ENCODE measurements at places on chromosomes 13 and 19. TPM values are rescaled to one million over a fixed set of nuclear protein-coding genes. Genes with fewer than 3 reads are reported as not detected.

- DNase-seq, result no peak
Measured at GRCh38 chr13:34208336-34208735, 390.4 kb downstream of the RFC3 start.

DNA sequence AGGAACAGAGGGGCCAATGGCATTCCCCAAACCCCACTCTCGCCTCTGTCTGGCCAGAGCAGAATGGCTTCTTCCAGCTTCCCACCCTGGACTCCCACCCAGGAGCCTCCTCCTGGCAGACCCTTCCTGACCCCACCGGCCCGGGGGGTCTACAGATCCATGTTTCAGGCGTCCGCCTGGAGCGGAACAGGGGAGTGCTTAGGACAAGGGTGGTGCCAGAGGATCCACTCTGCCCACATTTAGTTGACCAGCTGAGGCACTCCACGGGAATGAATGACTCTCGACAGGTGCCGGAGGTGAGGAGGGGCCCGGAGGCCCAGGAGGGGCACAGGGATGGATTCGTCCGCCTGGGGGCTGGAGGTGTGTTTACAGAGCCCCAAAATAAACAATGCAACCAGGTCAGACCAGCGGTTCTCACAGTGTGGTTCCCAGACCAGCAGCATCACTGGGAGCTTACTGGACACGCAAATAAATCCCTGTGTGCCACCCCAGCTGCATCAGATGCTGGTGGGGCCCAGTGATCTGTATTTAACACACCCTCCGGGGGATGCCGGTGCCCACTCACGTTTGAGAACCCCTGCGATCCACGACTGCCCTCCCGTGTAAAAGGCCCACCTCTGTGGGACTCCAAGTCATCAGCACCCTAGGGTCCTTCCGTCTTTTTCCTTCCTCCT, 15.1 kb upstream of the NCCRP1 start:
- DNase-seq, result no peak

The LMO7 gene
- total RNA-seq, result 105 TPM

DNA sequence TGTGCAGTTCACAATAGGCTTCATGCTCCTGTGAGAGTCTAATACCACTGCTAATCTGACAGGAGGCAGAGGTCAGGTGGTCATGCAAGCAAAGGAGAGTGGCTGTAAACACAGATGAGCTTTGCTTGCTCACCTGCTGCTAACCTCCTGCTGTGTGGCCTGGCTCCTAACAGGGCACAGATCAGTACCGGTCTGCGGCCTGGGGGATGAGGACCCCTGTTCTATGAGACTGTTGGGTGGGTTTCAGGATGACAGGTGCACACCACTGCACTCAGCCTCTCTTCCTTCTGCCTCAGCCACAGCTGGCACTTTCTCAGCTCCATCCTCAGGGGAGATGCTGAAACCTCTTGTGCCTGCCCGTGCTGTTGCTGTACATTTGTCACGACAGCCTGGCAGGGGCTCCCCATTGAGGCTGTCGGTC, 9.7 kb downstream of the CLEC4G start:
- DNase-seq, result no peak

DNA sequence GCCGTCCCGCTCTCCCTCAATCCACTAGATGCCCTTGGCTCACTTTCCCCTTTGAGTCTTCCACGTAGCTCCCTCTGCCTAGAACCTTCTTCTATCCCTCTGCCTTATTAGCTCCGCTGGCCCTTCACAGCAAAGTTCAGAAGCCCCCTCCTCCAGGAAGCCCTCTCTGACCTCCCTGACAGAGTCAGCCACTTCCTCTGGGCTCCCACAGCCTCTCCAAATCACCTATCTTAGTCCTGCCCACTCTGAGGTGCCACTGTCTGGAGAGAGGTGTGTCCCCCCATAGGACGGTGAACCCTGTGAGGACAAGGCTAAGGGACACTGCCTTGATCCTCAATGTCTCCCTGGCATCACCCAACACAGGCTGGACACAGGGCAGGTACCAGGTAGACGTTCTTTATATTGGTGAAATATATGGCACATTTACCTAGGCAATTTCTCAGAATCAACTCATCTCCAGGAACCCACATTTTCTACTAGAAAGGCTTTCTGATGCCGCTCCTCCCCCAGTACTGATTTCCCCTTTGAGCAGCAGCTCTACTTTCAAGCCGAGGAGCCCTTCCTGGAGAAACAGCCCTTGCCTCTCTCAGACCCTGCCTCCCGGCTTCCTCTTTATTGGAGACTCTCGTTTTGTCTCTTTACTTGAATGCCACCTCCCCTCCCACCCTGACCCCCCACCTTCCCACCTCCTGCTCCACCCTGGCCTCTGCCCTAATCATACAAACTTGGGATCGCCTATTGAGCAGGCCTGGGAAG, 3.4 kb upstream of the TGFB1 start:
- DNase-seq, result no peak

DNA sequence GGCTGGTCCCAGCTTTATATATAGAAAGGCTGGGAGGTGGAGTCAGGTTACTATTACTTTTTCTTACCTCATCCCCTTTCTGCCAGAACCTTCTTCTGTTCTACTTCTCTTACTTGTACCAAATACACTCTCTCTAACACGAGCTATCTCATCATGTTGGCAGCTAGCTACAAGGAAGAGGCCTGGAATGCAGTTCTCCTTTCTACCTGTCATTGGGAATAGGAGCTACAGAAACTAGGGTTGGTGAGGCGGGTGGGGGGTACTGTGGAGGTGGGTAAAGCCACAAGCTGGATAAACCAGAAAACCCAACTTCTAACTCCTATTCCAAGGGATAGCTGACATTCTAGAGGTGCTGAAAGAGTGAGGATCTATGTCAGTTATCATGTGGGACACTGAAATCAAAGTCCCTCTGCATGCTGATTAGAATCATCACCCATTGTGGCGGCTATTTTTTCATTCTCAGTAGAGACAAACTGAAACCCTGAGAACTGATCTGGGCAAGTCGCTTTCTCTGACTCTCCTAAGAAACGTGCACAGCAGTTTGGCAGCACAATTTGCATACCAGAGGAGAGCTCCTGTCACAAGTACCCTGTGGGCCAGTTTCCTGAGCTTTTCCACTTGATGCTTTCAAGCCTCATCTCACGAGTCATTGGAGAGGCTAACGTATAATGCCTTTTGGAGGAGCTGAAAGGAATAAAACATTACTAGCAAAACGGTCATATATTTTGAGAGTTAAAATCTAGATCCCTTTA, 358.1 kb downstream of the ENOX1 start:
- no peak for DNase-seq

The FAAP24 gene
- total RNA-seq, result 7.3 TPM

- no peak for DNase-seq
Measured at GRCh38 chr19:10374931-10375330, 5.4 kb downstream of the TYK2 start.

DNA sequence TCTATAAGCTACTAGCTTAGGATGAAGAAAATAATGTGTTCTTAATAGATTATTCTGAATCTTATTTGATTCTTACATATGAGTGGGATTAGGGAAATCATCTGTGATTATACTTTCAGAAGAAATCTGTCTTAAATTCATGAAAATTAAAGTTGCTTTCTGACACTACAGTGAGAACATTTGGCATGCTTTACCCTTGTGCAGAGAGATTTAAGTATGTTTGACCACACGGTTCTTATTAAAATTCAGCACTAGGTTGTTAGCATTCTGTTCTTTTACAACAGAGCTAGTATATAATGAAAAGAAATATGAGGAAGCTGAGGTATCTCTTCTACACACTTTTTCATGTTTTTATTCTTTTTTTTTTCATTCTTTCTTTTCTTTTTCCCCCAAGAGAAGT, 2723.9 kb downstream of the PCDH9 start:
- no peak for DNase-seq

- no peak for DNase-seq
Measured at GRCh38 chr13:23856008-23856750, 33.0 kb downstream of the MIPEP start.

- DNase-seq, result no peak
Measured at GRCh38 chr13:32060401-32060878, 28.9 kb downstream of the FRY start.

Data from Calu3 (cell line).